Omental fat pad (tissue), 4 donors: ENCODE measurements at places on chromosomes 13 and 19.
A peak's percentile ranks its signal among the peaks of the same experiment; 100 is the strongest.

DNA sequence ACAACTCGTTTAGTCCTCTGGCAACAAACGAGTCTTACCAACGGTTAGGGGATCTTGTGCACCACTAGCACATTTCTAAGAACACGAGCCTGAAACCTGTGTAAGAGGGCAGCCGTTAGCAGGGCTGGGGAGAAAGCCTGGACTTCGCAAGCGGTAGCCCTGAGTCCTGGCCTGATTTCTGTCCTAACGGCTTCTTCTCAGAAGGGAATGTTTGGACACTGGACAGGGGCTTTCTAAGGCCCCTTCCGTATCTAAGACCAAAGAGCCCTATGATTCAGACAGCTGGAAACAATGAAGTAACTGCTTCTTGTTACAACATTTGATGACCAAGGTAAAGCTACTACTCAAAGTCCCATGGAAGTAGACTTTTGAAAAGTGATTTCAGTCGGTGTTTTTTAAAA, 2.2 kb downstream of the ANKRD10 start:
- DNase-seq: no peak

- no peak for DNase-seq
Observed at GRCh38 chr13:37107456-37107855, 2.0 kb upstream of the CSNK1A1L start.

DNA sequence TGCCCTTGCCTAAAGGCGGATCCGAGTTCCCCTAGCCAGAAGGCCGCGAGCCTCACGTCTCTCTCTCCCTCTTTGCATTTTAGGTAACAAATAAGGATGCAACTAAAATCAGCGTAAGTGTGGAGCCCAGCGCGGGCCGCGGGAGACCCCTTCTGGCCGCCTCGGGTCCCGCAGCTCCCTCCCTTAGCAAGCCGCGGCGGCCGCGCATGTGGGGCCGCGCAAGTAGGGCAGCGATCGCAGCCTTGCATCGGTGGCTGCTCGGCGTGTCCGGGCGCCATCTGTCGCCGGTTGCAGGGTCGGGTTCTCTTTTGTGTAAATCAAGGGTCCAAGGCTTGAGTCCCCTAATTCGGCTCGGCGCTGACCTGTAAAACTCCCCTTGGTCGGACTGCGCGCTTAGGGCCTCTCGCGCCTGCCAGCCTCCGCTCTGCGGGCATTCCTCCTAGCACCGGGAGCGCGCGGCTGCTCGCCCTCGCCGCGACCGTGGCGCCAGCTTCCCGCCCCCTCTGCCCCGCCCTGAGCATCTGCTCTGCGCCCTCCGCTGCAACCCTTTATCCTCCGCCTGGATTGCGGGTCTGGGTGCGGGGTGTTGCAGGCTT, 2.7 kb downstream of the VSTM2B start:
- peak; percentile 27 for DNase-seq

GRCh38 chr13:24192057-24192810, 31.7 kb downstream of the SPATA13 start:
- no peak for DNase-seq

DNA sequence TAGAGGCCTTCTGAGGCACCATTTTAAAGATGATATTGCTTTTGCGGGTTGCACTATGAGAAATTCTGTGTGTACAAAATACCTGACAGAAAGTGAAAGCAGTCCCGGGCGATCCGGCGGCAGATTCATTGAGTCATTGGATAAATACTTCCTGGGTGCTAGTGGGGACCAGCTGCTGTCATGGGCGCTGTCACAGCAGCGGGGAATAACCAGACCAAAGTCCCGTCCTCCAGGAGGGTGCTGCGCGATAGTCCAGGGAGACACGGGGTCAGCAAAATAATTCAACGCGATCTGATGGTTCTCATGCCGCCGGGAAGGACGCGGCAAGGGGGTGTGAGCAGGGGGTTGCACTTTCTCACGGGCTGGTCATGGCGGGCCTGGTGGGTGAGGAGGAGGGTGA, 13.5 kb downstream of the ZFR2 start:
- no peak for DNase-seq
